Foreskin fibroblast (primary cell): ENCODE measurements at places on chromosomes 13 and 19.

- no peak for DNase-seq
These were observed 1327.6 kb downstream of the UQCRFS1 start for GRCh38 chr19:27885359-27885758.

- no peak for DNase-seq
These were observed 643.6 kb downstream of the PCDH9 start for GRCh38 chr13:66586489-66586888.

- DNase-seq = no peak
These were observed 17.1 kb upstream of the GPC5 start for GRCh38 chr13:91381371-91381770.

DNA sequence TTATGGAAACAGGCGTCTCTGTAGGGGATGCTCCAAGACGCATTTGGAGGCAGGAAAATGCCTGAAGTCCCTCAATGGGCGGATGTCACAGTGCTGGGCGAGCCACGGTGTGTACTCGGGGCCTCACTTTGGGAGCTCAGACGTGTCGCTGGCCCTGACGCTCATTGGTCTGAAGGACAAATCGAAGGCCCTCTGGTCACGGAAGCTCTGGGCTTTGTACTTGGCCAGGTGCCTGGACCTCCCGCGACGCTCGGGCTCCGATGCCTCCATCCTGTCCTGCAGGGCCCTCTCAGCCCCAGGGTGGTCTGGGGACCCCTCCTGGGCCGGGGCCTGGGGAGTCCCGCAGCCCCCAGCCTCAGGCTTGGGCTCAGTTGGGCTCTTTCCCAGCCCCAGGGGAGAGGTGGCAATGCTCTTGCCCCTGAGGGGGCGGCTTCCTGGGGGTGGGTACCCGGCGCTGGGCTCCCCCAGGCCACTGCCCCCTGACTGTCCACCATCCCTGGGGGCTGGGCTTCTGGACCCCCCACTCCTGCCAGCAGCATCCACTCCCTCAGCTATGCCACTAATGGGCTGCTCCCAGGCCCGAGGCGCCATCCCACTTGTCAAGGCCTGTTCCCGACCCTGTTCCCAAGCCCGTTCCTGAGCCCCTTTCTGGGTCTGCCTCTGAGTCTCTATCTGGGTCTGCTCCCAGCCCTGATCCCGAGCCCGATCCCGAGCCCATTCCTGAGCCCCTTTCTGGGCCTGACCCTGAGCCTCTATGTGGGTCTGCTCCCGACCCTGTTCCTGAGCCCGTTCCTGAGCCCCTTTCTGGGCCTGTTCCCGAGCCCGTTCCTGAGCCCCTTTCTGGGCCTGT, 39.5 kb upstream of the GRTP1 start:
- DNase-seq = no peak

DNA sequence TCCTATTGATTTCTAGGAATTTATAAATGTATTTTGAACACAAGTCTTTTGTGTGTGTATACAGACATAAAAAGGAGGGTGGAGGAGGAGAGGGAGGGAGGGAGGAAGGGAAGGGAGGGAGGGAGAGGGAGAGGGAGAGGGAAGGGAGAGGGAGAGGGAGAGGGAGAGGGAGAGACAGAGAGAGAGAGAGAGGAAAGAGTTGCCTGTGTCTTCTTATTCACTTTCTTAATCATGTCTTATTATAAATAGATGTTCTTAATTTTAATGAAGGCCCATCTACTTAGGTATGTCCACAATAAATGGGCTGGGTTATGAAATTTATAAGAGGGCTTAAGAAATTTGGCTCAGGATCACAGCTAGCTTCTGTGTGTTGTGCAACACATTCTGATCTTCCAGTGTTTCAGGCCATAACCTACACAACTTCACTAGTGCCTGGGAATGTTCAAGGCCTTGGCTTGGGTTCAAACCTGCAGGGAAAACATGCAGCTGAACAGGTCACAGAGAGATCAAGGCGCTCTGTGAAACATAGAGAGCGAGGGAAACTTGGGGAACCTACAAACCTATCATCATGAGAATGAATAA, 39.3 kb downstream of the ZNF45 start:
- DNase-seq = no peak

GRCh38 chr13:107217251-107217650, 649.3 kb upstream of the ARGLU1 start:
- DNase-seq = no peak

DNA sequence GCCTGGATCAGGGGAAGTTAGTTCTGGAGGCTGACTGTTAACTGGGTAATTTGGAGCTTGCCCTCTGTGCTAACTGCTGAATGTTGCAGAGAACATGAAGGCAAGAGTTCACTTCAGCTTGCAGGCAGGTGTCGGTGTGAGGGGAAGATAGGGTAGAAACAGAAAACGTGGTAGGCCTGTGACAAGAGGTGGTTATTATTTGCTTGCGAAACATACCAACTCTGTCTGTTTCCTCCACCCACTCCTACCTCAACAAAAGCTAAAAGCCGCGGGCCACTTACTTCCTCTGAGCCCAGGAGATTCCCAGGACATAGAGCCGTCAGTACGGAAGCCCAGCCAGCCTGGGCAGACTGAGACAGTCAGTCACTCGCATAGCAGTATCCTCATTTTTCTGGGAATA, 119.2 kb upstream of the ABCC4 start:
- DNase-seq = no peak

- DNase-seq = no peak
These were observed 14.4 kb downstream of the FOXO1 start for GRCh38 chr13:40651866-40652587.

GRCh38 chr13:31518645-31519044, 220.7 kb upstream of the RXFP2 start:
- DNase-seq = no peak
